ENCODE measurements at places on chromosomes 3 and 15. TPM values are rescaled to one million over a fixed set of nuclear protein-coding genes. Genes with fewer than 3 reads are reported as not detected.
A peak's percentile ranks its signal among the peaks of the same experiment; 100 is the strongest.

The FES gene
- 41.8 TPM for total RNA-seq

GRCh38 chr15:83053151-83053550 lies 13.9 kb downstream of the BTBD1 start:
- DNase-seq: no peak

The NR1I2 gene
- total RNA-seq: 0.19 TPM

- DNase-seq: no peak
Measured at GRCh38 chr3:127174284-127174683, 18.6 kb upstream of the PRR23E start.

DNA sequence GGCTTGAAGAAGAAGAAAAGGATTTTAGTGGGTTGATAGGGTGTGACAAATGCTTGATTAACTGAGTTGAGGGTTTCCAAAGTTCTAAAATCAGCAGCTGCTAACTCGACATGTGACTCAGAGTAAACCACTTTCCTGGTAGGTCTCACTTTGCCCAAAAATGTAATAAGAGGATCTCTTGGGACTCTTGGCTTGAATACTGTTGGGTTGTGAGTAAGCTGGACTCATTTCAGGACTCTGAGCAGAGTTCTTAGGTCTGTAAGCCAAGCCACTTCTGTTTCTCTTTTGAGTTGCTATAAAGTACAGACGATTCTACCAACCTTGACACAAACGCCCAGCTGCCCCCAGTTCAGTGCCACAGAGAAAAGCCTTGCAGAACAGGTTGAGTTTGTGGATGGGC lies 241.1 kb downstream of the ZNF621 start:
- DNase-seq: no peak

The TMEM89 gene
- not detected for total RNA-seq

GRCh38 chr15:42395838-42396237 lies 36.5 kb downstream of the CAPN3 start:
- DNase-seq: no peak

GRCh38 chr3:8959668-8960067 lies 3.6 kb downstream of the RAD18 start:
- DNase-seq: no peak

The IGDCC3 gene
- total RNA-seq: not detected

The PROS1 gene
- total RNA-seq: 61.4 TPM

DNA sequence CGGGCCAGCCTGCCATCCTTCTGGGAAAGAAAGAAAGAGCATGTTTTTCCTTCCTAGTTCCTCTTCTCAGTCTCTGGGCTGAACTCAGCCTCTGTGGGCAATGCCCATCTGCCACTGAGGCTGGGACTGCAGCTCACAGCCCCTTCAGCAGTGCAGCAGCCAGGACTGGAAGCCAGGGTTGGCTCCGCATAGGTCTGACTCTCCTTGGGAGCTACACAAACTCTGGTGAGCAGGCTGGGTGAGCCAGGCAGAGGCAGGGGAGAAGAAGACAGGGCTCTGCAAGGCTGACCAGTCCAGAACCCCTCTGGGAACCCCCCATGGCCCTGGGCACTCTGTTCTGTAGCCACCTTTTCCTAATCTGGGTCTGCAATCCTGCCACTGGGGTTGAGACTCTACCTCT lies 3.6 kb downstream of the DISP2 start:
- no peak for DNase-seq

- DNase-seq: no peak
Measured at GRCh38 chr15:66766282-66767230, 64.5 kb downstream of the SMAD6 start.

GRCh38 chr3:43190670-43191069 lies 84.8 kb upstream of the POMGNT2 start:
- no peak for DNase-seq

GRCh38 chr3:16907243-16907642 lies 22.5 kb downstream of the PLCL2 start:
- DNase-seq: no peak

GRCh38 chr3:44355362-44356033 lies 16.9 kb downstream of the TCAIM start:
- DNase-seq: no peak

DNA sequence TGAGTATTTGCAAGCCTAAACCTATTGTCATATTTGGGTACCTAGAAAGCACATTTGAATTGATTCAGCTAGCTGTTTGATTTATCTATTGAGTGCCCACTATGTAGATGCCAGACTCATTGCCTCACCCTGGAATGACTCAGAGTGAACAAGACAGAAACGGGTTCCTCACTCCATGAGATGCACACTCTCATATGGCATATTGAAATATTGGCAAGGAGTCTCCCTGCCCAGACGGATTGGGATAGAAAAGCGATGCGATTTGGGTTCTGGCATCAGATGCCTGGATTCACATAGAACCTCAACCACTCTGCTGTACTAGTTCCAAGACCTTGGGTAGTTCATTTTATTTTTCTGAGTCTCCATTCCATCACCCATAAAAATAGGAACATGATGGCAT lies 22.5 kb downstream of the LRRN1 start:
- no peak for DNase-seq

- DNase-seq: no peak
Measured at GRCh38 chr3:108447096-108447847, 63.1 kb downstream of the MYH15 start.

DNA sequence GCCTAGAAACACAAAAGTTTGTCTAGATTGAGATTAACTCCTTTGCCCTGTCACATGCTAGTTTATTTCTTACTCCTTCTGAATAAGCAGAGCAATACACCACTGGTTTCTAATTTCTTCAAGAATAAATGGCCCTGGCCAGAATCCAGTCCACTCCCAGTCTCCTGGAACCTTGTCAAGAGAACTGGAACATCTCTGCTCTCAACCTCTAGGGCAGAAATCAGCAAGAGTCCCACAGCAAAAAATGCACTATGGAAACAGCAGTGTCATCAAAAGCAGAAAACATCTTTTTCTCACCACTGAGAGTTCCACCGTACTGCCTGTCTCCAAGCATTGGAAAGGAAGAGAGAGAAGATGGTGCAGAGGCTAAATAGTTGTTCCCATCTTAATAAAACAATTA lies 35.9 kb upstream of the PPP2R3A start:
- DNase-seq: no peak

- DNase-seq: no peak
Measured at GRCh38 chr3:118447339-118447738, 587.3 kb downstream of the IGSF11 start.

DNA sequence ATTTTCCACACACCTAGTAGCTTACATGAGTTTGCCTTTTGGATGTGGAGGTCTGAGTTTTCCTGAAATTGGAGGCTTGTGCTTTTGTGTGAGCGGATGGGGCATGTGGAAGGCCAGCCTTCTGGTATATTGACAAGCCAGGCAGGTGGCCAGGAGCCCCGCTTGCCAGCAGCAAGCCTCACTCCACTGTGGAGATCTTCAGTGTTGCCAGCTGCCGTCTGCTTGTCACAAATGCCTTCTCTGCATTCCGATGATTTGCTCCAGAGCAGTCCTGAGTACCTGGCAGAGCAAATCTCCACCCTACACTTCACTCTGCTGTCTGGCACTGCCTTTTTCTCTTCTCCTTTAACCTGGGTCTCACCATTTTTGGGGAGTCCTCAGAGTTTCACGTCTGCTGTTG lies 29.1 kb upstream of the CHST2 start:
- DNase-seq: no peak

DNA sequence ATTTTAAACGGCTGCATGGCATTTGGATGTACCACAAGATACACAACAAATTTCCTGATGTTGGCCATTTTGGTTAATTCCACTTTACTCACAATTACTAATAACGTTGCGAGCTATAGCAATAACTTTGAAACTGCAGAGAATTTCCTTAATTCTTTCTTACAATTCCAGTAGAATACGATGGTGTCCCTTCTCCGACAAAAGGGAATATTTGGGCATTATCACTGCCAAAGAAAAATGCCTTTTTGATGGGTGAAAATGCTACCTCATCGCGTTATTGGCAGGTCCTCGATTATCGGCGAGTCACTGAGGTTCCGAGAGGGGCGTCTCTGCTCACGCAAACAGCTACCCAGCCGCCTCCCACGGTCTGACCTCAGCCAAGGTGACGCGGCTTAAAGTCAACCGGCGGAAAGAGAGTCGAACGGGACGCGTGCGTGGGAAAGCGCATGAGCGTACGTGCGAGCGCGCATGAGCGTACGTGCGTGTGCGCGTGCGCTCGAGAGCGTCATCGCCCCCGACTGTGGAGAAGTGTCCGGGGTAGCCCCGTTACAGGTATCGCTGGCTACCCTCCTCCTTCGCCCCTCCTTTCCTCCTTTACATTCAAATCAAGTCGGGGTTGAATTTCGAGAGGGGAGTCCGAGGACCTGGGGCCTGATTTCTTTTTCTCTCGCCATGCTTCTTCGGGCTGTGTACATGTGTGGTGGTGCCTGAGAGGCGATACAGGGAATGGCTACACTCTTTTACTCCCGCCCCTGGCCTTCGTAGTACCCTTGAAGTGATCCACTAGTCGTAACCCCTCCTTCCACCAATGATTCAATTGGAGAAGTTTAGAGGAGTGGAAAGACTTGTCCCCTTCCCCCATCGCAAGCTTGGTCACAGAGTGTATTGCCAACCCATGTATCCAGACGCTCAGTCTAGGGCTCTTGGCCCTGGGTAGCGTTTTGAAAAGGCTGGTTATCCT lies at the start of gene OXSM:
Gene OXSM, plus strand, starts transcription at position 495 of the 961 bp plus-strand sequence. CDS start 931 bp downstream, outside the sequence.
- peak; percentile 97 for DNase-seq

DNA sequence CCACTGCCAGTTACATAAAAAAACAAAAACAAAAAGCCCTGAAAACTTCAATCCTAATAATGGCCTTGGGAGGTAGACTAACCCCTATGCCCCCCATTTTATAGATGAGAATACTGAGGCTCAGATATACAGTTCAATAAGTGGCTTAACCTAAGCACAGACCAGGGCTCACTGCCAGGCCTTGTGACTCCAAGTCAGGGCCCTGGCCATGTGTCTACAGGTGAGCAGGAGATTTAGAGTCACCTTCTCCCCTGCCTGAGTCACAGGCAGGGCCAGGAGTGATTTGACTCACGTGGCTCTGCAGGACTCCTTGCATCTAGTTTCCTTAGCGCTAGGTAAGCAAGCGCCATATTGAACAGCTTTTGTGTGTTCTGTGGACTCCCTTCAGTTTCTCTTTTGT lies 98.6 kb upstream of the ETV5 start:
- no peak for DNase-seq

The CTXN2 gene
- total RNA-seq: not detected

- no peak for DNase-seq
Measured at GRCh38 chr3:71476950-71477349, 106.6 kb downstream of the FOXP1 start.

GRCh38 chr3:133138017-133138416 lies 99.8 kb downstream of the TMEM108 start:
- no peak for DNase-seq

The GUCA1C gene
- not detected for total RNA-seq

The FRMD4B gene
- 21.5 TPM for total RNA-seq

DNA sequence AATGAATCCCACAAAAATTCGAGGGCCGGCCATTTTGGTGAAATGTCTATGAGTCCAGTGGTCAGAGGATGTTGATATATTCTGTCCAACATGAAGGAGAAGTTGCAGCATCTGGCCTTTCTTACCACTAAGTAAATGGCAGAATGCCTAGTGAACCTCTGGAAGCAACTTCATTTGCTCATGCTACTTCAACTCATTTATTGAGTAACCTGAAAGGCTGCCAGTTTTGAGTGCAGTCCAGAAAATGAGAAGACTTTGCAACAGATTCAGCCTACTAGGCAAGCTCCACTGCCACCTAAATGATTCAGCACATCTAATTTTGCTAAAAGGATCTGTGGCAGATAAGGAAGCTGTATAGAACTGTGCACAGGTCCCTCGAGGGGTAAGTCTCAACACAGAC lies 265.0 kb downstream of the OPA1 start:
- DNase-seq: no peak

- DNase-seq: peak; percentile 99
Measured at GRCh38 chr3:170908235-170909116, at the start of gene EIF5A2. Gene EIF5A2, minus strand, starts transcription at chr3:170908637. Its CDS starts 831 bp downstream, at chr3:170907806.

DNA sequence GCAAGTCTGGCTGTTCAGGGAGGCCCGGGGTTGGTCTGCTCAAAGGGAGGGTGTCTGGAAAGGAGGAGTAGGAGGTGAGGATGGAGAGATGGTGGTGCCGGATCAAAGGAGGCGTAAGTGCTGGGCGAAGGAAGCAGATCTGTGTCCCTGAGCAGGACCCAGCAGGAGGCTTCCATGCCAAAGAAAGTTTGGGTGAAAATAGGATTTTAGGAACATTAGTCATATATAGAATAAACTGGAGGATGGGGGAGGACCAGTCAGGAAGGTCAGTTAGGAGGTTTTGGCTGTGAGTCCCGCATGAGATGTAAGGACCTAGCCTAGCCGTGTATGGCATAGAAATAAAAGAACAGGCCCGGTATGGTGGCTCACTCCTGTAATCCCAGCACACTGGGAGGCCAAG lies 28.6 kb upstream of the VPS8 start:
- no peak for DNase-seq

The CDC25A gene
- total RNA-seq: 0.43 TPM

DNA sequence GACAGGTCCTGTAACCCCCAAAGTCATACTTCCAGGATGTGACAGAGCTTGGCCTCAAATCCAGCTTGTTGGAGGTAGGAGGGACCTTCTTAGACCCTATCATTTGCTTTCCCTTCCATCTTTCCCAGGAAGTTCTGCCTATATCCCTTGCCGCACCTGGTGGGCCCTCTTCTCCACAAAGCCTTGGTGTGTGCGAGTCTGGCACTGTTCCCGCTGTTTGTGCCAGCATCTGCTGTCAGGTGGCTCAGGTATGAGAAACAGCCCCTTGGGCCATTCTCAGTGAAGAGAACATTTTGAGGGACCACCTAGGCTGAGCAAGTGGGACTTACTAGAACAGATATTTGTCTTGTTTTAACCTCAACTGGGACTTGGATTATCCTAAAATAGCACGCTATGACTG lies 1.3 kb downstream of the IL17RE start:
- DNase-seq: peak; percentile 48

Measured in posterior vena cava (tissue), 2 donors.